A549 (cell line): ENCODE measurements at places on chromosomes 1 and 21. TPM values are rescaled to one million over a fixed set of nuclear protein-coding genes. Genes with fewer than 3 reads are reported as not detected.
A peak's percentile ranks its signal among the peaks of the same experiment; 100 is the strongest.

PRDM16 gene
- 0.15 to 0.35 TPM (median 0.25 TPM) in 3 replicates for polyA plus RNA-seq

- DNase-seq, result no peak
These were observed 6.0 kb upstream of the DMBX1 start for GRCh38 chr1:46483589-46483988.

- DNase-seq, result no peak
These were observed 160.0 kb downstream of the NEGR1 start for GRCh38 chr1:72122099-72122880.

- DNase-seq, result no peak
These were observed 171.7 kb downstream of the NFIA start for GRCh38 chr1:61253912-61254633.

GRHL3 gene
- polyA plus RNA-seq, result 0.58 to 0.71 TPM (median 0.59 TPM) in 3 replicates

DNA sequence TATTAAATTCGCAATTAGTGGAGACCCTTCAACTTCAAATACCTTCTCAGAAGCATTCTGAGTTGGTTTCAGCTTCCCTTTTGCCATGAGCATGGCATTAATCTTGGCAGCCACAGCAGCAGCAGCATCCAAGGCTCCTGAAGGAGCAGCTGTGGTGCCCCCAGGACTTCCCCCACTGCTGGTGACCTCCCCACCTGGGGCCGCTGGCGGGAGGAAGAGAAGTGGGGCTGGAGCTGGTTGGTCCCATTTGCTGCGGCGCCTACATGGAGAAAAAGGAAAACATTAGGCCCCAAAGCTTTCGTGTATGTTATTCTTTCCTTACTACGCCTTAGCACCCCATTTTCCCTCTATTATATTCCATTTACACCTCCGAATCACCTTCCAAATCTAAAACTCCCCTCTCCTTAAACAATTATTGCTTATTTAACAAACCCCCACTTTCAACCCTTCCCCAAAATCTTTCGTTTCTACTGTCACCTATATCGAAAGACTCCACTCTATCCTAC lies 569 bp downstream of the KHDC4 start:
- DNase-seq, result no peak

GRCh38 chr21:27240839-27241238 lies 274.0 kb upstream of the ADAMTS5 start:
- no peak for DNase-seq

DNA sequence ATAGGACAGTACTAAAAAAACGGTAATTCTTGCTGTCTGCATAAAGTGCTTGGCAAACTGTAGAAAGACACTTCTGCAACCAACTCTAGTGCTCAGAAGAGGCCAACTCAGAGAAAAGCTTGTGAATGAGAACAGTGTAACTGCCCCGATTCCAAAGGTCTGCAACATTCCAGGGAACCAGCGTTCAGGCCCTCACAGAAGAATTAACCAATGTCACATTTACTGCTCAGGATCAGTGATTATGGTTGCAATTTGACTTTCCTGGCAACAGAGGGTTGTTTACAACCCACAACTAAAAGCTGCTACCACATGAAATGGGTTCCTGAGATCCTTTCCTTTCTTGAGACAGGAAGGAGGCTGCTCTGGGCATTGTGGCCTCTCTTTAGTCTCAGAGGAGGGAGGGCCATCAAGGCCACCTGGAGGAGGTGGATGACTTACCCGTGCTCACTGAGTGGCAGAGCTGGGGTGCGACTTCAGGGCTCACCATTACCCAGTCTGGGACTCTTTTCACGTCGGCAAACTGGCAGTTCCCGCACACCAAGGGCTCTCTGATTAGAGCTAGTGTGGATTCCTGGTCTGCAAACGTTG lies 15.3 kb downstream of the SRSF4 start:
- DNase-seq, result no peak

GRCh38 chr1:63414691-63415365 lies 47.4 kb downstream of the ALG6 start:
- DNase-seq, result no peak

DNA sequence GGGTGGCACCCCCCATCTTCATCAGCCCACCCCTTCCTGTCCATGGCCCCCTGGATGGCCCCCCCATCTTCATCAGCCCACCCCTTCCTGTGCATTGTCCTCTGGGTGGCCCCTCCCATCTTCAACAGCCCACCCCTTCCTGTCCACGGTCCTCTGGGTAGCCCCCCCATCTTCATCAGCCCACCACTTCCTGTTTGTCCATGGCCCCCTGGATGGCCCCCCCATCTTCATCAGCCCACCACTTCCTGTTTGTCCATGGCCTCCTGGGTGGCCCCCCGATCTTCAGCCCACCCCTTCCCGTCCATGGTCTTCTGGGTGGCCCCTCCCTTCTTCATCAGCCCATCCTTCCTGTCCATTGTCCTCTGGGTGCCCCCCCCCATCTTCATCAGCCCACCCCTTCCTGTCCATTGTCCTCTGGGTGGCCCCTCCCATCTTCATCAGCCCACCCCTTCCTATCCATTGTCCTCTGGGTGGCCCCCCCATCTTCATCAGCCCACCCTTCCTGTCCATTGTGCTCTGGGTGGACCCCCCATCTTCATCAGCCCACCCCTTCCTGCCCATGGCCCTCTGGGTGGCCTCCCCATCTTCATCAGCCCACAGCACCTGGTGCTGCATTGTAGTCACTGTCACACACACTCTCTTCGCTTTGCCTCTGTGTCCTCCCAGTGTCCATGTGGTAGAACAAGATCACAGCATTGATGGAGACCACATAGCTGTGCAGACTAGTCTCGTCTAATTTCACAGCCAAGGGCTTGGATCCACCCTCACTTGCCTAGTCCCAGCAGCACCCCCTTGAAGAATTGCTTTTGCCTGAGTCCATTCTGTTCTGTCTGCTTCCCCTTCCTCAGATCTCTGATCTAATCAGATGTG lies 95.9 kb downstream of the PCBP3 start:
- no peak for DNase-seq

CYP4A11 gene
- polyA plus RNA-seq, result not detected in 3 replicates

GRCh38 chr1:10339815-10340214 lies 59.0 kb upstream of the PGD start:
- peak; percentile 35 for DNase-seq

ADSS2 gene
- polyA plus RNA-seq, result 42.4 to 46.1 TPM (median 45.2 TPM) in 3 replicates

GRCh38 chr1:218462587-218462986 lies 117.5 kb downstream of the TGFB2 start:
- no peak for DNase-seq

DNA sequence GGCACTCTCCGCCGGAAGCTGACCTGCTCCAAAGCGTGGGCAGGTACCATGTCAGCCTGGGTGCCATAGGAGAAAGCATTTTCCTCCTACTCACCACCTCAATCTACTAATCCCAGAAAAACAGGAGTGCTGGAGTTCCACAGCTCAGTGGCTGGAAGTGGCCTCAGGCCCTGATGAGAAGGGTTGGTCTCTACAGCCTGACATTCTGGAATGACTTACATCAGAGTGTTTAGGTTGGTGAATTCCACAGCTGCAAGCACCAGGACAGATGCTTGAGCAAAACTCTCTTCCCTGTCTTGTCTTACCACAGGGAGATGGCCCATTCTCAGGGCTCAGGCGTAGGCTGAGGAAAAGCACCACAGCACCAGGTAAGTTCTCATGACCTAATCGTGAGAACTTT lies 5.5 kb downstream of the SEC16B start:
- no peak for DNase-seq

GRCh38 chr1:175725684-175726083 lies 17.7 kb downstream of the TNR start:
- no peak for DNase-seq

DONSON gene
- 20.7 to 22.1 TPM (median 21.0 TPM) in 3 replicates for polyA plus RNA-seq

DNA sequence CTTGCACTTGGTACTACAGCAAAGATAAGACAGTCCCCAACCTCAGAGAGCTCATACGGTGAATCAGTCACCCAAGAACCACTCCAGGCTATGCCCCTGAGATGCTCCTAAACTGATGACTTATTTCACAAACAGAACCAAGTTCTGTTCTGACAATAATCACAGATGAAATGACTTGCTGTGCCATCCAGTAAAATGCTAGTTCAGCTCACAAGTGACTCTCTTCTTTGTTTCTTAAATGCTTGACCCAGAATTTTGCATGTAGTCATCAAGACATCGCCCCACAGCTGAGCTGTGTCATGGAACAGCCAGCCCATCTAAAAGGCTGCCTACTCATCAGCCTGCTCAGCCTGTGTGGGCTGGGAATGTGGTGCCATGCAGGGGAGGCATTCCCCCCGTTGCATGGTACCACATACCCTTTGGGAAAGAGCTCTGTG lies 6.1 kb upstream of the SLC19A2 start:
- no peak for DNase-seq
